Endothelial cell of coronary artery (primary cell): ENCODE measurements at places on chromosomes 2 and 18. TPM values are rescaled to one million over a fixed set of nuclear protein-coding genes. Genes with fewer than 3 reads are reported as not detected.

Gene SOCS6
- 21.1 and 22.6 TPM in 2 replicates for total RNA-seq

Gene PSME4
- 35.6 and 42.6 TPM in 2 replicates for total RNA-seq

Gene ANKRD30BL
- not detected in 2 replicates for total RNA-seq

Gene GPR35
- under 0.01 and 0.47 TPM in 2 replicates for total RNA-seq

Gene MRO
- not detected in 2 replicates for total RNA-seq

Gene KATNAL2
- total RNA-seq, result 0.38 and 0.72 TPM in 2 replicates

Gene ATP8B1
- total RNA-seq, result 67.1 and 67.3 TPM in 2 replicates

Gene SEMA4C
- total RNA-seq, result 17.2 and 18.2 TPM in 2 replicates

Gene UGT1A7
- not detected in 2 replicates for total RNA-seq

Gene TEX44
- total RNA-seq, result not detected in 2 replicates

Gene INO80B
- 8.5 and 15.2 TPM in 2 replicates for total RNA-seq

Gene ANKRD30B
- total RNA-seq, result not detected in 2 replicates

Gene LOXHD1
- not detected in 2 replicates for total RNA-seq

Gene MRPL53
- 49.9 and 50.5 TPM in 2 replicates for total RNA-seq

Gene SCN2A
- total RNA-seq, result under 0.01 TPM in 2 replicates

Gene RNPEPL1
- total RNA-seq, result 12.1 and 25.3 TPM in 2 replicates

Gene RAB6D
- total RNA-seq, result not detected in 2 replicates

Gene RAX
- total RNA-seq, result not detected in 2 replicates

Gene ALLC
- total RNA-seq, result not detected in 2 replicates

Gene NLRC4
- not detected in 2 replicates for total RNA-seq

Gene AQP12A
- not detected in 2 replicates for total RNA-seq
